Left lobe of liver (tissue), 2 donors: ENCODE measurements at places on chromosomes 5 and 9. TPM values are rescaled to one million over a fixed set of nuclear protein-coding genes. Genes with fewer than 3 reads are reported as not detected.
A peak's percentile ranks its signal among the peaks of the same experiment; 100 is the strongest.

The FOXD4L5 gene
- 0.08 TPM for total RNA-seq

The OR1J2 gene
- not detected for total RNA-seq

The NUTM2G gene
- total RNA-seq, result not detected

The LRRC26 gene
- total RNA-seq, result not detected

DNA sequence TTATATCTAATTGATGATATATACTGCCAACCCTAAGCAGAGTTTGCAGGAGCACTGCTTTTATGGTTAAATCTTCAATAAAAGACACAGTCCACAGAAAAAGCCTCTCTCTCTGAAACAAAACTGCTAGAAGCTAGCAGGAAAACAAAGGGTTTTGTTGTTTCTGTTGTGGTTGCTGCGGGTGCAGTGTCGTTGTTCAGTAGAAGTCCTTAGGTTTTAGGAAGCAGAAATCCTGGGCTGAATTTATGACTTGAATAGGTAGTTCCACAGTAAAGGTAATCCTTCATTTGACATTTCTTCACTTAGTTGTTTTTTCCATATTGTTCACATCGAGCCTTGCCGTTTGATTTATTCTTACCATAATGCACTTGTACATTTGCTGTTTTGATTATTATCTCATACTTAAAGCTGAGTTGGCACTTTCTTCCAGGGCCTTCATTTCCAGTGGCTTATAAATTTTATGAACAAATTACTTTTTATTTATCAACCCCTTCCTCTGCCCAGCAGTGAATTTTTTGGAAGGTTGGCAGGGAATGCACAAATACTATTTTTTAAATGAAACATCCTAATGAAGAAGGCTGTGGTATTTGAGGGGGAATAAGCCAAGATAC, 209.6 kb upstream of the SLC30A5 start:
- no peak for DNase-seq

The HCN1 gene
- not detected for total RNA-seq

DNA sequence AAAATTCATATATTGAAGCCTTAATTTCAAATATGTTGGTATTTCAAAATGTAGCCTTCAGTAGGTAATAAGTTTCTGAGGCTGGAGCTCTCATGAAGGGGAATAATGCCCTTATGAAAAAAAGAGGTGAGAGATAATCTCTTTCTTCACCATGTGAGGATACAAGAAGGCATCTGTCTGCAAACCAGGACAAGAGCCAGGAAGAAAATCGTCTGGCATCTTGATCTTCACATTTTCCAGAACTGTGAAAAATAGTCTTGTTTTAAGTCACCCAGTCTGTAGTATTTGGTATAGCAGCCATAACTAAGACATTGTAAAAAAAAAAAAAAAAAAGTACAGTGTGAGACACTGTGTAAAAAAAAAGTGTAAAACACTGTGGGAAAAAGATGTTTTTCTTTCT, 768.9 kb downstream of the TAF11L14 start:
- DNase-seq, result no peak

GRCh38 chr9:130407916-130408663, 36.7 kb upstream of the ASS1 start:
- peak; percentile 87 for DNase-seq

- DNase-seq, result no peak
These were observed 93.7 kb upstream of the SIMC1 start for GRCh38 chr5:176144508-176144907.
